Activated T-helper 2 cell treated with anti-CD3 and anti-CD28 coated beads, Interferon-gamma antibody, Interleukin-2, Interleukin-4, amounts not matched to agents 10 μg/mL and 5 μg/mL and 100 μg/mL, durations not matched to agents 14 hours and 24 hours and 36 hours (primary cell): ENCODE measurements at places on chromosomes 4 and X.

DNA sequence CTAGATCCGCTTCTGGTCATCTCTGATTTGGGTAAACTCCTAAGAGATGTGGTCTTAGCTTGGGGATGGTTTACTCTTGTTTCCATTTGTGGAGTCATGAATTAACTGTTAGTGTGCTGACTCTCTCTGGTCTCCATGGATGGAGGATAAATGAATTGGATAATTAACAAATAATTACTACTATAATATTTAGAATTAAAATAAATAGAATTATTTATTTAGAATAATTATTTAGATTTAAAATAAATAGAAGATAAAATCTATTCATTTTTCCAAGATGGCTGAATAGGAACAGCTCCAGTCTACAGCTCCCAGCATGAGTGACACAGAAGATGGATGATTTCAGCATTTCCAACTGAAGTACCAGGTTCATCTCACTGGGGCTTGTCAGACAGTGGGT, 1587.4 kb upstream of the AGA start:
- no peak for DNase-seq

GRCh38 chr4:181162676-181163075, 1080.5 kb upstream of the TENM3 start:
- DNase-seq: no peak

DNA sequence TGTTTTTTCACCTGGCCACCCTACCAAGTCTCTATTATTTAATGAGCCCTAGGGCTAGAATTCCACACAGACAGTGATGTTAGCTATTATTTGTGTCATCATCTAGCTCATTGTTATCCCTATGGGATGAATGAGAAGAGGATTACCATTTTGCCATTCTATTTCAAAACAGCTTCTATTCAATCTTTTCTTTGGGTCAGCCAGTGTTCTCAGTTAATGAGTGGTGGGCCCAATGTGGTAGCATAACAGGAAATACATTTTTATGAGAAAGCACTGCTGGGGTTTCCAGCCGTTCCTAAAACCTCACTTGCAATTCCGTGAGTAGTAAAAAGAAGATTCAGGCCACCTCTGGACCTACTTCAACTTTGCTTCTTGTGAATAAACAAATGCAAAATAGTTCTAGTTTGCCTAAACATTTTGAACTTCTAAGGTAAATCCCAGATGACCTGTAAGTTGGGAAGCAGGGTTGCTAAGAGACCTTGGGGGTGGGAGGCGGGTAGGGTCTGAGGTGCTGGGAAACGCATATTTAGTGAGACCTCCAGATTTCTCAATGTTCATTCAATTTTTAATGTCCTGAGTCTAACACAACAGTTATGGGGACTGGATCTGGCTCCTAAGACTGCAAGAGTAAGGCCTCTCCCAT, 24.8 kb upstream of the CYP2U1 start:
- no peak for DNase-seq

GRCh38 chrX:12949927-12950656, 24.8 kb upstream of the TMSB4X start:
- peak; percentile 82 for DNase-seq

DNA sequence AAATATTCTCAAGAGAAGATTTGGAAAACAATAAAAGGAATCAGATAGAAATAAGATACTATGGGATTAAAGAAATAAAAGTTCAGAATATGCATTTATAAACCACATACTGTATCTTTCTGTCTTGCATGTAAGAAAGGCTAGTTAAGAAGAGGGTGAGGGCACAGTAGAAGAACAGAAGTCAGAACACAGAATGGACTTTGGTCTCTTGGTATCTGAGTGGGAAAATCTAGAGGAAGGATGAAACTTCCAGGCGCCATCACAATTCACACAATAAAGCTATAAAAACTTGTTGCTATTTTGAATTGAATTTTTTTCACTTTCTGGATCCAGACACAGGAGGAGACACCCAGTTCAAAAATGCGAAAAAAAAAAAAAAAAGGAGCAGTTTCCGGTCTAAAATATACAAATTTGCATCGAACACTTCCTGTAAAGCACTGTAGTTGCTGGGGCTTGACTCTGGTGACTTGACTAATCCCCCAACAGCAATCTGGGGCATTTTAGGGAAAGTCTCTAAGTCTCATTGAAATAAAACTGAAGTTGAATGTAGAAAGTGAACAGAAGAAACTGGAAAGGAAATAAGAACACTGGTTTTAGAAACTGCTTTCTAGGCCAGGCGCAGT, 8.1 kb upstream of the NAAA start:
- no peak for DNase-seq

GRCh38 chrX:119686087-119686691, 6.8 kb downstream of the SEPTIN6 start:
- DNase-seq: no peak

DNA sequence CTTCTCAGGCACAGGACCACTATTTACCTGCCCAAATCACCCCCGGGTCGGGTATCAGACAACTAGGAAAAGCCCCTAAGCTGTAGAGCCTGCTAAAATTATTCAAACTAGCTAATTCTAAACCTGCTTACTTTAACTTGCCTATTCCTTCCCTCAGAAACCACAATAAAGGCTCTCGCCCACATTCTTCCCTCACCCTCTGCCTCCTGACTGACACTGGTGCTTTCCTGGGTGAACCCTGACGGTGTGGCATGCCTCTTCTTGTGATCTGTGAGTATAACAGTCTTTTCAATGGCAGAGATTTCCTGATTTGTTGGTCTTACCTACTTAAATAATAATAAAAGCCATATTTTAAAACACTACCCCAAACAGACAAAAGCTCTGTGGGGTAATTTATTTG, 242.1 kb upstream of the ZCCHC13 start:
- DNase-seq: no peak

GRCh38 chr4:78061939-78062570, 4.9 kb downstream of the FRAS1 start:
- no peak for DNase-seq

- DNase-seq: no peak
Measured at GRCh38 chr4:66055999-66056398, 385.7 kb upstream of the EPHA5 start.

DNA sequence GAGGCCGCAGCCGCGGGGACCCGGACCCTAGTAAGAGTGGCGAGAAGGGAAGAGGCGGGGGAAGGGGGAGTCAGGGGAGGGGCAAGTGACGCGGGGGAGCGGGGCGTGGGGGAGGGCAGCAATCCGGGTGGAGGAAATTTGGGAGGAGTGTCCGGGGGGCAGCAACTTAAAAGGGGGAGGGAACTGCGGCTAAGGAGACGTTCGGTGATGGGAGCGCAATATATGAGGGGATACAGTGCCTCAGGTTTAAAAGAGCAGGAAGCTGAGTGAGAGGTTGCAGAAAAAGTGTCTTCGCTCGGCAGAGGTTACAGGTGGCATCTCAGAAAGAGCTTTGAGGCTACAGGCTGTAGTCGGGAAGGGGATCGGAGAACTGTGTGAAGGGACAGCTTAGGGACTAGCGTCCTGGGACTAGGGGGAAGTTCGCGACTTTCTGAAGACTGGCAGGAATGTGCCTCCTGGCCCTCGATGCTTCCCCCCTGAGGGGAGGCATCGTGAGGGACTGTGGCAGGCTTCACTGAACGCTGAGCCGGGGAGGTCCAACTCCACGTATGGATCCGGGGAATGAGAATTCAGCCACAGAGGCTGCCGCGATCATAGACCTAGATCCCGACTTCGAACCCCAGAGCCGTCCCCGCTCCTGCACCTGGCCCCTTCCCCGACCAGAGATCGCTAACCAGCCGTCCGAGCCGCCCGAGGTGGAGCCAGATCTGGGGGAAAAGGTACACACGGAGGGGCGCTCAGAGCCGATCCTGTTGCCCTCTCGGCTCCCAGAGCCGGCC, 519 bp downstream of the FOXO4 start:
- no peak for DNase-seq

GRCh38 chr4:176320976-176321361, 1.2 kb downstream of the SPCS3 start:
- no peak for DNase-seq

- no peak for DNase-seq
Measured at GRCh38 chr4:37889849-37890800, 759 bp upstream of the TBC1D1 start.

DNA sequence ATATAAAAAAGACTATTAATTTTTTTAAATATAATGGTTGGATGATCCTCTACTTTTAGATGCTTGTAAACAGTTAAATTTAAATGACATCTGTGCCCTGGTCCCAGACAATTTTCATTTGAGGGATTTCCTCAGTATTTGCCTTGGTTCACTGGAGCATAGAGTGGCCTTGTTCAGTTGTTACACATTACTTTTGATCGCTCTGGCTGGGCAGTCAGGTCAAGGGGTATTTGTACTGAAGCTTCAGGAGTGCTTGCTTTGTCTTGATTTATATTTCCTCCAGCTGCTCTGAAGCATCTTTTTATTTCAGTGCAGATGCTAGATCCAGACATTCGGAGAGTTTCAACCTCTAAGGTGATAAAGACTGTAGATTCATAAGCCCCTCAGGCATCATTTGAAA, 50.0 kb downstream of the COMMD8 start:
- no peak for DNase-seq

DNA sequence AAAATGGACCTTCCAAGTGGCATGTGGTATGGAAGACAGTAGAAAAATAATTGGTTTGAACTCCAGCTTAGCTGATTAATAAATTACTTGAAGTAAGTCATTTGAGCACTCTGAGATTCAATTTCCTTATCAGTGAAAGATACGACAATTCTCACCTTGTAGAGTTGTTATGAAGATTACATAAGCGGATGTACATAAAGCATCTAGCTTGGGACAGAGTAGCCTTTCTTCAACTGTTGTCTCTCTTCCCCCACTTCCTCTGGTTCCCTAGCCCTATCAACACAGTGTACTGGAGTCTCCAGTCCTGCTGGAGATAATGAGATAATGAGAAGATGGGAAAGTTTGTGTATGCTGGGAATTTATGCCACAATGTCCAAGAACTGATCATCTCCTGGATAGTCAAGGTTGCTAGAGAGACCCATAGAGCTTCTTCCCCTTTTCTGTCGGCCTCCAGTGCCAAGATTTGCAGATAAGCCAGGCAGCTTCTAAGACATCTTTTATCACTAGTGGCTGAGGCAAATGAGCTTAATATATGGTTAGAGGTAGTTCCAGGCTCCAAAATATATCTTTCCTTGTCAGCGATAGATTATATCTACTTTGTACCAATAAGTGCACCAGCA, 33.9 kb downstream of the VSIG4 start:
- DNase-seq: no peak

- no peak for DNase-seq
Measured at GRCh38 chr4:128298146-128298758, 10.6 kb upstream of the PGRMC2 start.

DNA sequence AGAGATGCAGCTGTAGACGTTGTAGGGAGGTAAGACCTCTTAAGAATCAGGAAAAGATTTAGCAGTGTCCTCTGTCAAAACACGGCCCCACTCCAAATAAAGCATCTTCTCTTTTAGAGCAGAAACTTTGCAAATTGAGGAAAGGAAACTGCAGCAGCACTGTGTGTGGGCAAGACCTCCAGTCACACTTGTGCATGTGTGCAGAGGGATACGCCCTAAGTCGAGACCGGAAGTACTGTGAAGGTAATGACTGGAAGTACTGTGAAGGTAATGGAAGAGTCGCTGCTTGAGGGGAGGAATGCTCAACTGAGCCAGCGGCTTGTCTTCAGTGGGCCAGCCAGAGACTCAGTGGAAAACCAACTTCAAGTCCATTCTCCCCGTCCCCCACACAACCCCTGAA, 46.5 kb downstream of the EGF start:
- DNase-seq: no peak

DNA sequence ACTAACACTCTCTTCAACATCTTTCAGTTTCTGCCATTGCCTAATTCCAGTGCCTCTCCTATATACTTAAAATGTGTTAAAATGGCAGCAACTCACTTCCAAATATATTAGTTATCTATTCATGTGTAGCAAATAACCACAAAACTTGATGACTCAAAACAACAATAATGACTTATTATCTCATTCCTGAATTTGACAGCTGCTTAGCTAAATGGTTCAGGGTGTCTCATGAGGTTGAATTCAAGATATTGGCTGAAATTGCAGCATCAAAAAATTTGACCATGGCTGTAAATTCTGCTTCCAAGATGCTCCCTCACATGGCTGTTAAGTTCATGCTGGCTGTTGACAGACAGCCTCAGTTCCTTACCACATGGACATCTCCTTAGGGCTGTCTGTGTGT, 25.3 kb downstream of the PITX2 start:
- DNase-seq: no peak

GRCh38 chrX:71958281-71958675, 47.6 kb downstream of the NHSL2 start:
- no peak for DNase-seq

GRCh38 chrX:95505721-95506120, 1178.9 kb upstream of the DIAPH2 start:
- no peak for DNase-seq

GRCh38 chr4:123449780-123450179, 53.2 kb downstream of the SPRY1 start:
- DNase-seq: no peak

DNA sequence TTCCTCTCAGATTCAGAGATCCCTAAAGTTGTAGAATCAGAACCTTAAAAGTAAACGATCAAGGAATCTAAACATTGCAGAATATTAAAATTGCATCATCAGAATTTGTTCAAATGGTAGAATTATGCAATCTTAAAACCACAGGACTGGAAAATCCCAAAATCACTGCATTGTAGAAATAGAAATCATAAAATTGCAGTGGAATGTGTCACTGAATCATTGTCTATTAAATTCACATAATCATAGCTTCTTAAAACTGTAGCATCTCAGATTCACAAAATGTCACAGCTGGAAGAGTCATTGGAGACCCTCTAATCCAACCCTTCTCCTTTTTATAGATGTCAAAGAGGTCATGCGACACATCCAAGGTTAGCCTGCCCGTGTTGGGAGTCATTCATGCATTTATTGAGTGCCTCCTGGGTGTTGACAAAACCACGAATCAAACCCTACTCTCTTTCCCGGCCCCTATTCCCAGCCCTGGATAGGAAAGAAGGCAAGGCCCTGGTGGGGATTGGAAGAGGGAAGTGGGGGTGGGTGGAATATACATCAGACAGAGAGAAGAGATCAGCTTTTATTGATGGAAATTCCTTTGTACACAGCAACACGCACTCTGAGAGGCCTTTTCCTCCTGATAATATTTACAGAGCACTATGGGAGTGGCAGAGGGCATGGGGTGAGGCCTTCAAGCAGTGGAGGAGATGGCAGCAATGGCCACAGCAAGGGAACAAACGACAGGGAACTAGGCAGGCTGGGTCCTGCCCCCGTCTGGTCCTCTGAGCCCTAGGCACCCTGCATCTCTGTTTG, 15.4 kb downstream of the IQSEC2 start:
- DNase-seq: no peak

DNA sequence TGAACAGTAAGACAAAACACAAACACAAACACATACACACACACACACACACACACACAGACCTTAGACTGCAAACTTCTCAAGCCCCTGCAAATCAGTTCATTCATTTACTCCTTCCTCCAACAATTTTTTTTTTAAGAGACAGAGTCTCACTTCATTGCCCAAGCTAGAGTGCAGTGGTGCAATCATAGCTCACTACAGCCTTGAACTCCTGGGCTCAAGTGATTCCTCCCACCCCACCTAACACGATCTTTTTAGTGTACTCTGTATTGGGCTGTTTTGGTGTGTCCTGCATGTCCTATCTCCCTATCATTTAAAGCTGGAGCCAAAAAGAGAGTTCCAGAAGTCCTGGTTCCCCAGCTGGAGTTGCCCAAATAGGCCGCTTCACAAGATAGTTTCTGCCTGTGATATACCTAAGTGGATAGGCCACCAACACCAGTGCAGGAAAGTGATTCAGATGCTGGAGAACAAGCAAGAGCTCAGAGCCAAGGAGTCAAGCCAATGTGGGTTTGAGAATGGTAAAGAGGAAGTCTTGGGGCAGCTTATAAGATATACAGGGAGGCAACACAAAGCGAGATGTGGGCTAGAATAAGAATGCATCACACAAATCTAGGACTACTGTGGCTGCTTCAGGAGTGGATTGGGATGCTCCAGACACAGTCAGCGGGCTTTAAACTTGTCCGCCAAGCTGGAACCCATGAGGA, 85.4 kb upstream of the RAPGEF2 start:
- DNase-seq: no peak
